ENCODE measurements at places on chromosomes 7 and 10.

- no peak for DNase-seq
Observed at GRCh38 chr10:96212911-96213310, 58.5 kb downstream of the BLNK start.

GRCh38 chr10:84957427-84957826, 629.0 kb downstream of the CCSER2 start:
- no peak for DNase-seq

DNA sequence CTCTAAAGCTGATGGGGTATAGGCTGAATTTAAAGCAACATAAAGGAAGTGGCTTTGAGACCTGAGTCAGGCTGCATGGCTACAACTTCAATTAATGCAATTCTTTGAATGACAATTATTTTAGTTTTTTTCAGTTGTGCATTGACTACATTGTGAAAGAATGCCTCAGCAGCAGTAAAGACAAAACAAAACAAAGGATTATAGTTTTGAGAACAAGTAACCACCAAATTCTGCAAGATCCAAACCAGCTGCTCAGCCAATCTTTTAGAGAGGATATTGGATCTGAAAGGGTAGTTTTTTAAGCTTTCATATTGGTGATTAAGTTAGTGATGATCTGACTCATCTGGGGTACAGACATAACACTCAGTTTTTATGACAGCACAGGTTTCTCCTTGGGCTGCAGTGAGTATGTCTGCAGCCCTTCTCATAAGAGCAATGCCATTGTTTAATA, 40.6 kb upstream of the ABCA13 start:
- no peak for DNase-seq

- DNase-seq: no peak
Observed at GRCh38 chr10:97810446-97810845, 38.6 kb upstream of the SFRP5 start.
